ENCODE measurements at places on chromosomes 6 and 20.

DNA sequence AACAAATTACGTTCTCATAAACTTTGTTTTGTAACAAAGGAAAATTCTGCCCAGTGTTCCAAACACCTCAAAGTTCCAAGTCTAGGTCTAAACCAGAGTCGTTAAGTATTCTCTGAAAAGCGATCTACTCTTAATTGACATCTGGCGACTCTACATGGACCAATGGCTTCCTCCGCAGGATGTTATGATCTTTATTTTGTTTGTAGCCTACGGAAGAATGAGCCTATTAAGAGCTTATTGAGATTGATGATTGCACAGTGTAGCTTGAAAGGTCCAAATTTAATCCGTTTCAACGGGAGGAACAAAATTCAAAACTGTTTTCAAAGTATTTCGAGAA lies 61.1 kb downstream of the FAM217A start:
- DNase-seq: peak; percentile 30

GRCh38 chr6:144314003-144314485 lies 28.9 kb downstream of the UTRN start:
- DNase-seq: no peak

DNA sequence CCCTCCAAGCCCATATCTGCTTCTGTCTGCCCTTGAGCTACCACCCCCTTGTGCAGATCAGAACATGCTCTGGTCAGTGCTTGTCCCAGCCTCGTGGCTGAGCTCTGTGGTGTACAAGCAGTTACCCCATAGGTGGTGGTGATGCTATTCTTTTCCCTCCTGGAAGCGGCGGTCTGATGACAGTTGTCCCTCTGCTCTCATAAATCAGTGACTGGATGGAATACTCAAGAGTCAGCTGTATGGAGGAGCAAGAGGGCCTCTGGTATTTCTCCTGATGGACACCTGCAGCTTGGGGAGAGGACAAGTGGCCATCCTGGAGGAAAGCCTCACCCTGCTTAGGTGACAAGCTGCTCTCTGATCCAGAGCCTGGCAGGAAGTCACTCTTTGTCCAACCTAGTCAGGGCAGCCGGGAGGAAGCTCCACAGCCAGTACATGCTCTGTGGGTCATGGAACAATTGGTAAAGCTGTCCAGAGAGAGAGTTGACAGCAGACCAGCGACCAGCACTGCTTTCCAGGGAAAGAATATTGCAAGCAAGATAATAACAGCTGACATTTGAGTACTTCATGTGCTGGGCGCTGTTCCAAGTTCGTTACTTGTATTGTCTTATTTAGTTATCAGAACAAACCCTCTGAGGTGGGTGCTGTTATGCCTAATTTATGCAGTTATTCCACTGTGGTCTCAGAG lies 47.1 kb downstream of the SCAND1 start:
- no peak for DNase-seq

DNA sequence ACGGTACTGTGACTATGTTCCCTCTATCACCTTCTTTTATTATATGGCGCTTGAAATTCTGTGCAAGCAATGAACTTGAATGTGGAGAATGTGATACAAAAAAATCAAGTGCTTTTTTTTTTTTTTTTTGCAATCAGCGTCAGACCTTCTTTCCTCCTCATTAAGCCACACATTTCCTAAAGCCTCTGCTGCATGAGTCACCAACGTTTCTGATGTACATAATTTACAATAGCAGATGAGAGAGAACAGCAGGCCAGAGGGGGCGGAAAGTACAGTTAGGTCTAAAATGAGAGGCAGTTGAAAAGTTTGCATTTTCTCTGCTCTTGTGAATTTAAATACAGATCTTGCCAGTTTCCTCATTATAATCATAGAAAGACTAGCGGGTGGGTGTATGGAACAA lies 114.6 kb upstream of the RIPOR2 start:
- DNase-seq: peak; percentile 86
